ENCODE measurements at places on chromosomes 5 and 9.

- no peak for DNase-seq
Observed at GRCh38 chr5:14557791-14558415, 23.7 kb upstream of the OTULINL start.

GRCh38 chr9:89864257-89864656, 259.4 kb downstream of the GADD45G start:
- DNase-seq: no peak

- no peak for DNase-seq
Observed at GRCh38 chr5:92353107-92354030, 970.3 kb upstream of the ARRDC3 start.

GRCh38 chr9:38008168-38009034, 60.6 kb downstream of the SHB start:
- DNase-seq: peak; percentile 28

- DNase-seq: no peak
Observed at GRCh38 chr5:137188566-137188965, 310.6 kb downstream of the SPOCK1 start.

GRCh38 chr9:96256800-96257199, 45.2 kb downstream of the HSD17B3 start:
- DNase-seq: no peak

DNA sequence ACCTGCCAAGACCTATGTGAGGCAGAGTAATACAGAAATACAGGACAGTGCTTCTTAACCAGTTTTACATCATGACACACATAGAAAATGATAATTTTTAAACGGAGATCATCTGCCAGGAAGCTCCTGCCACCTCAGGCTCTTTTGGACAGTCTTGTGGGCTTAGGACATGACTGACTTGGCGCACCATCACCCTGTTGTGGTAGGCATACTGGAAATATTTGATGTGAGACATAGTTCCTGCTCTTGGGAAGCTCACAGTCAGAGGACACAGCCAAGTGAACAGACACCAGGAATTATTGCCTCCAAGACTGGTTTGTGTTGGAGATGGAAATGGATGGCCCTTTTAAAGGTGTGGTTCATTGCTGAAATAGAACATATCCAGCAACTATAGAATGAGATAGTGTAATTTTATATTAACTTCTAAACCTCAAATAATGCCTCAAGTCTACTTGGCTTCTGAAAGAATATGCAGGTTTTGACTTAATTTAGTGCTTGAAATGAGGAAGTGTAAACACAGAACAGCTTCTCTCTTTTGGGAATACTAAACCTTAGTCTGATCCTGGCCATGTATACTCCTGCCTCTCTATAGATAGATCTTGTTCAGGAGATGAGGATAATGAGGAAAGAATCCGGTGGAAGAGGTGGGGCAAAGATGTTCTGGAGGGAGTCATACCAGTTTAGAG, 19.7 kb downstream of the CPEB4 start:
- DNase-seq: no peak

Data from CD4-positive, alpha-beta T cell treated with Interleukin-21 for 1 hour (primary cell).